Stimulated activated CD8-positive, alpha-beta memory T cell treated with anti-CD3 and anti-CD28 coated beads, Interleukin-4, amount 100 ng/mL, for 48 hours (primary cell): ENCODE measurements at places on chromosomes 7 and 10.

GRCh38 chr10:125744909-125745308, 25.4 kb downstream of the EDRF1 start:
- no peak for DNase-seq

- DNase-seq, result no peak
These were observed 50.9 kb downstream of the SFMBT2 start for GRCh38 chr10:7359954-7360353.

DNA sequence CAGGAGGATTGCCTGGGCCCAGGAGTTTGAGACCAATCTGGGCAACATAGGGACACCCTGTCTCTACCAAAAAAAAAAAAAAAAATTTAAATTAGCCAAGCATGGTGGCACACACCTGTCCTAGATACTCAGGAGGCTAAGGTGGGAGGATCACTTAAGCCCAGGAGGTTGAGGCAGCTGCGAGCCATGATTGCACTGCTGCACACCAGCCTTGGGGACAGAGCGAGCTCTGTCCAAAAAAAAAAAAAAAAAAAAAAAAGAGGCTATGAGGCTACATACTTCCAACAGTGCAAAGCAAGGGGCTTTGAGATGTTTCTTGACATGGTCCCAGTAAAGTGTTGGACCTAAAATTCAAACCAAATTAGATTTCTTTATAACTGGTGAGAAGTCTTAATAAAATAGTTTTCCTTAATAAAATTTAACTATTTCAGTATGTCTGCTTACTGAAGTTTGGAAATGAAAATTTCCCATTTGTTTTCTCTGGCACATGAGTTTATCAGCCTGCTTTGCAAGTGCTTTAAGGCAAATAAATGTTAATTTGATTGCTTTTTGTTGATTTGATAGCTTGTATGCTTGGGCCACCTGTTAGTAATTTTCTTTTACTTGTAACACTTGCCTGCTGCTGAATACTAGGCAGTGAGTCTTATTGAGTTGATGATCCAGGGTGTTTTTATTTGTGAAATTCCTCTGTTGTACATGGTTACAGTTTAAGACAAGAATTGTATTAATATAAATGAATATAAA, 16.1 kb downstream of the CALU start:
- no peak for DNase-seq

GRCh38 chr7:74627661-74628411, 29.7 kb upstream of the GTF2I start:
- no peak for DNase-seq

DNA sequence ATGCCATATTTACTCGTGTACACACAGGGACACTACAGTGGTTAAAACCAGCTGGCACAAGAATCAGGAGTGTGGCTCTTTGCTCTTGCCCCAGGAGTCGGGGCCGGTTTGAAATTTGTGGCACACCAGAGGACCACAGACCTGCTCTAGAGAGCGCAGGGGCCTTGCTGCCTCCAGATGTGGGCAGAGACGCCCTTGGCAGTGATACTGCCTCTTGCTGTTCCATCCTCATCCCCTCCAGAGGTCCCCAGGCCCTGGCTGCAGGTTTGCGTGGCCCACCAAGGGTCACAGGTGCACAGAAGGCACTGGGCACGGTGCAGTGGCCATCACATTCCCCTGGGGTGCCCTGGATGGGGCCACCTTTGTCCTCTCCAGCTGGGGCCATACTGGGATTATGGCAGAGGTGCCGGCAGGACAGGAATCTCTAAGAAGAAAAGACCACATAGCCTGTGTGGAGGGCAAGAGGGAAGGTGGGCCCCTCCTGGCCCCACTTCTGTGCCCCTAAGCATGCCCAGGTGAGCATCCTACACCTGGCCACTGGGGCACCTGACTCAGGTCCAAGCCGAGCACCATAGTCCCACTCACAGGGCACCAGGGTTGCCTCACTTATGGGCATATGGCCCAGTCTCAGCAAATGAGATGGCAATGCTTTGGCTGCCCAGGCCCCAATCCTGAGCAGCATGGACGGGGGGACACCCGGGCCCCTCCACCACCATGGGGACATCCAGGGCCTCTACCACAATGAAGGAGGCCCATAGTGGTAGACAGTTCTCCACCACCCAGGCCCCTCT, 45.6 kb downstream of the FOXL3 start:
- DNase-seq, result no peak
